Natural killer cell treated with Interleukin-12 subunit alpha and Interleukin-12 subunit beta and Interleukin-15 and Interleukin-18, amount 100 ng/mL, for 72 hours (primary cell): ENCODE measurements at places on chromosomes 3 and 15. TPM values are rescaled to one million over a fixed set of nuclear protein-coding genes. Genes with fewer than 3 reads are reported as not detected.

The C3orf80 gene
- total RNA-seq: not detected

The MAGI1 gene
- total RNA-seq: not detected

The TM4SF4 gene
- not detected for total RNA-seq

The XCR1 gene
- total RNA-seq: not detected

The SPSB4 gene
- not detected for total RNA-seq

The ARPP21 gene
- not detected for total RNA-seq

The SPATA12 gene
- total RNA-seq: not detected

GRCh38 chr3:120831066-120831465 lies 76.9 kb upstream of the STXBP5L start:
- H3K4me1 ChIP-seq: no peaks in the 10 kb centered on the region
- H3K27me3 ChIP-seq: peaks cover 28% of the 10 kb centered on the region
- H3K36me3 ChIP-seq: no peaks in the 10 kb centered on the region
- DNase-seq: no peak
